ENCODE measurements at places on chromosomes 1 and 21. TPM values are rescaled to one million over a fixed set of nuclear protein-coding genes. Genes with fewer than 3 reads are reported as not detected.

The FMN2 gene
- total RNA-seq = 1.4 TPM

The MTARC1 gene
- total RNA-seq = 104 TPM

The HUNK gene
- 0.66 TPM for total RNA-seq

The FCAMR gene
- not detected for total RNA-seq

The CELA3B gene
- not detected for total RNA-seq

The ADAM30 gene
- total RNA-seq = not detected

The CHIA gene
- 3.6 TPM for total RNA-seq

The RAP1GAP gene
- not detected for total RNA-seq

The FNDC5 gene
- 0.85 TPM for total RNA-seq

The MTMR11 gene
- 2.3 TPM for total RNA-seq

The MEGF6 gene
- 10.0 TPM for total RNA-seq

The OVAAL gene
- total RNA-seq = not detected

The OR2T2 gene
- total RNA-seq = not detected

The HAPLN2 gene
- not detected for total RNA-seq

The IVL gene
- not detected for total RNA-seq

The PRRX1 gene
- 84.1 TPM for total RNA-seq

The ILDR2 gene
- total RNA-seq = not detected

The IPO13 gene
- total RNA-seq = 17.9 TPM

All from subcutaneous adipose tissue (tissue), 4 donors.